ENCODE measurements at places on chromosomes 11 and 22.
A peak's percentile ranks its signal among the peaks of the same experiment; 100 is the strongest.

DNA sequence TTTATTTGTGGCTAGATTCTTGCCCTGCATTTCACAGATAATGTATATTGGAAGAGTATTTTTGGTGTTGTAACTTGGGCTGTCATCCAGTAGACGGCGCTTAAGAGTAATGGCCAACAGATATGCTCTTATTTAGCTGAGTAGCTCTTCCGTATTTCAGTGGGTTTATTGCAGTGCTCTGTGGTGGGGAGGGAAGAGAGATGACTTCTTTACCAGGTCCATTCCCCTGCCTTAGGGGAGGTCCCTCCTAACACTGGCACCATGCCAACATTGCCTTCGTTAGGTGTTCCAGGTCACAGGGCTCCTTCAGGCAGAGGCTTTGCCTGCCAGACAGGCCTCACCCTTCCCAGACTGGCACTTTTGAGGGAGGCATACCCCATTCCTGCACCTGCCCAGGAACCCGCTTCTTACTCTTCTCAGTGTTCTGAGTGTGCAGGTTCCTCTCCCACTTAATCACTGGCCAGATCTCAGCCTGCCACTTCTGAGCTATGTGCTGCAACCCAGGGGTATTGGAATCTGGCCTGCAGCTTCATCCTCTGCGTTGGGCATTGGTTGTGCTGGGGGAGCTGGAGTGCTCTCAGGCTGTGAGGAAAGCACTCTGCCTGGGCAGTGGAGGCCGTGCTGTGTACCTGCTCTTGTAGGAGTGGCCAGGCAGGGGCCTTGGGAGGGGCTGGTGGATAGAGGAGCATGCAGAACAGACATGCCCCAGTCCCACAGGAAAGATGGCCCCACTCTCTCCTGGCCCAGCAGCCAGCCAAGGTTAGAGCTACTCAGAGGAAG is 29.4 kb upstream of the SLN start:
- peak; percentile 4 for DNase-seq

DNA sequence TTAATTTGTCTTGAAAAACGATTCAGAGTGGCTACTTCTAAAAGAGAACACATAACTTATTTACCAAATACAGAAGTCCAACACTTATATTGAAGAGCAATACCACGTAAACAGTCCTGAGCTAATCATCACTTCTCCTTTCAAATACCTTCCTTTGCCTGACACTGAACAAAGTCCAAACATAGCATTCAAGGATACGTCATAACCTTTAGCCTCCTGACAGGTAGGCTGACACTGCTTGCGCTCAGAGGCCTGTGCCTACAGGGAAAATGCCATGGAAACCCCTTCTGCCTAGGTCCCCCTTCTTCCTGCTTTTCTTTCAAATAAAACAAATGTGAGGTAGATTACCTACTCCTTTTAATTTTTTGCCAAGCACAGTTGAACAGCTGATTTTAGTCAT is 510.0 kb downstream of the INSC start:
- DNase-seq = no peak

DNA sequence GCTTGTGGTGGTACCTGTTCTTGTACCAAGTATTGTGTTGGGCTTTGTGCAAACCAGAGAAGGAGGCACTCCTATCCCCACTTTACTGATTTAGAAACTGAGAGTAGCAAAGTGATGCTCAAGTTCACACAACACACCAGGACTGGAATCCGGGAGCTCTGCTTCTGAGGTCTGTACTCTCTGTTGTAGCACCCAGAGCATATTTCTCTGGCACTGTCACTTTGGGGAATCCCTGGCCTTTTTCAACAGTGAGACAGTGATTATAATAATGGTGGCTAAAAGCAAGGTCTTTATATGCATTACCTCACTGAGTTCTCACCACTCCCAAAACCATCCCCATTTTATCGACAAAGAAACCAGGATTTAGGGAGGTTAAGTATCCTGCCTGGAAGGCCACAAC is 362.4 kb downstream of the TENM4 start:
- DNase-seq = no peak

DNA sequence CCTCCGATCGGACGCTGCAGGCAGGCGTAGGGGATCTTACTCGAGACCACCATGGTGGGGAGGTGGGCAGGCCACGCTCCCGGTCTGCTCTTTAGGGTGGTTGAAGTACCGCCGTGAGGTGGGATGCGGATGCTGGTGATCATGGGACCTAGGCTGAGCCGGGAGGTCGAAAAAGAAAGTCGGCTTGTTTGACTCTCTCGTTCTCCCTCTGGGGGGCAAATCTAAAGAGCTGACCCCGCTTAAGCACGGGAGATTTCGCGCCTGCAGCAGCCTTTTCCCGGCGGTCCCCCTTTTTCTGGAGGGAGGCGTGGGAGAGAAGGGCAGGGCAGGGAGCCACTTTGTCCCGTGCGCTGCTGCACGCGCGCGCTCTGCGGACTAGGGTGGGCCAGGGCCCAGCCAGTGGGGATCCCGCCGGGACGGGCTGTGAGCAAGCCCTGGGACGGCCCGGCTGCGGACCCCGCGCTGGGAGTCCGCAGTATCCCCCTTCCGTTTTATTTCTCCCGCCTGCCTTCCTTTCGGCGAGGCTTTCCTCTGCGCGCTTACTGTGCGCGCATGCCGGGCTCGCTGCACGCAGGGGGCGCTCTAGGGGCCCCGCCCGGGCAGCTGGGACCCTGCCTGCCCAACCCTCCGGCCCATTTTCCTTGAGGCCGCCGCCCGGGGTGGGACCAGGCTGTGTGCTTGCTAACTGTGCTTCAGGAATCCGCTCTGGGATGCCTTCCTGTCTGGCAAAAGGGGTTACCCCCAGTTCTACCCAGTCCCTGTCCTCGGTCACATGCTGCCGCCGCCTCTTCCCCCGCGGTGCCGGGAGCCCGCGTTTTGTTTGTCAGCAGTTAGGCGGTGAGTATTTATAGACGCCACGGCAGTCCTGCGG is 81.0 kb downstream of the PRR5L start:
- DNase-seq = peak; percentile 68

DNA sequence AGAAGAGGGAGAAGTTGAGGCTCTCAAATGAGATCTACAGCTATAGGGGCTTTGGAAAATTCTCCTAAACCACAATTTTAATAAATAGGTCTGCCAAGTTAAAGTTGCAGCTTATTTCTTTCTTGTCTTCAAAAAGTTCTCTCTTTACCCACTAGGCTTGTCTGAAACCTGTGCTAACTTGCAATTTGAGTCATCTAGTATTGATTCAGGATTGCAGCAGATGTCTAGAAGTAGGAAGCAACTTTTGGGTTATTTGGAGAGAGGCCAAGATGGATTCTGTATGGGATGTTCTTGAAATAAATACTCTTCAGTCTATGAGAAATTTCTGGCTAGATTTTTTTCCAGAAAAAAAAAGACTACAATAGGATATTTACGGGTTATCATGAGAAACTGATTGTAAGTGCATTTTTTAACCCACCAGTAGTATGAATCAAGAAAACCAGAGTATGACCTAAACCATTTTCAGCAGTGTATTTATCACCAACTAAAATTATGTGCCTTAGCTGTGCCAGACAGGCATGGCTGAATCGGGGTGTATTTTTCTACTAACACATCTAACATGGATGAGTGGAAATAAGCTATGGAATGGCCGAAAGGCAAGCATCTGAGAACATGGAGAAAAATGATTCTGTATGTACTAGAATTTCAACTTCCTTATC is 4.9 kb upstream of the RAB38 start:
- DNase-seq = no peak

GRCh38 chr11:117652521-117652920 is 144.5 kb downstream of the DSCAML1 start:
- no peak for DNase-seq

DNA sequence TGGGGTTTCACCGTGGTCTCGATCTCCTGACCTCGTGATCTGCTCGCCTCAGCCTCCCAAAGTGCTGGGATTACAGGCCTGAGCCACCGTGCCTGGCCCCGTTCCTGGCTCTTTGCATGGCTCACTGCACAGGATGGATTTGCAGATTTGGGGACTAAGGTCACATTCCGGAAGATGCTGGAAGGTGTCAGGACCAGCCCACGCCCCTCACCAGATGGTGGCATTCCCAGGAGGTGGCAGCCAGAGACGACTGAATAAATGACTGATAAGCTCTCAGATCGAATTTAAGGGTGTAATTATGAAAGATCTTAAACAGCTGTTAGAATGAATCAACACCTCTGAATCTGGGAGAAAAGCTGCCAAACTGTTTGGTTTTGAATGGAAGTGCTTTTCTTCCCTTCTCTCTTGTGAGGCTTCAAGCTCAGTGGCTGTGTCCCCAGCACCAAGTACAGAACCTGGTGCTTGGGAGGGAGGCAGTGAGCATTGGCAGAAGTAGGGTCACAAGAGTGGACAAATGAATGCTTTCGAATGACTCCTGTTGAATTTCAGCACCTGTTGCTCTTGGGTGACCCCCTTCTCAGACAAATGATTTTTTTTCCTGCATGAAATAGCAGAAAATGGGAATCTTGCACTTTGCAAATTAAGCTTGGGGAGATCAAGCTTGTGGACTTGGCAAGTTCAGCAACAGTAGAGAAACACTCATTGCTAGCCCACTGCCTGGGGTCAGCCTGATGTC is 69.6 kb downstream of the KIAA1671 start:
- DNase-seq = no peak

Data from stimulated activated CD4-positive, alpha-beta T cell treated with anti-CD3 and anti-CD28 coated beads, Interleukin-15, amount 100 ng/mL, for 24 hours (primary cell).